ENCODE measurements at places on chromosomes 11 and 22.

DNA sequence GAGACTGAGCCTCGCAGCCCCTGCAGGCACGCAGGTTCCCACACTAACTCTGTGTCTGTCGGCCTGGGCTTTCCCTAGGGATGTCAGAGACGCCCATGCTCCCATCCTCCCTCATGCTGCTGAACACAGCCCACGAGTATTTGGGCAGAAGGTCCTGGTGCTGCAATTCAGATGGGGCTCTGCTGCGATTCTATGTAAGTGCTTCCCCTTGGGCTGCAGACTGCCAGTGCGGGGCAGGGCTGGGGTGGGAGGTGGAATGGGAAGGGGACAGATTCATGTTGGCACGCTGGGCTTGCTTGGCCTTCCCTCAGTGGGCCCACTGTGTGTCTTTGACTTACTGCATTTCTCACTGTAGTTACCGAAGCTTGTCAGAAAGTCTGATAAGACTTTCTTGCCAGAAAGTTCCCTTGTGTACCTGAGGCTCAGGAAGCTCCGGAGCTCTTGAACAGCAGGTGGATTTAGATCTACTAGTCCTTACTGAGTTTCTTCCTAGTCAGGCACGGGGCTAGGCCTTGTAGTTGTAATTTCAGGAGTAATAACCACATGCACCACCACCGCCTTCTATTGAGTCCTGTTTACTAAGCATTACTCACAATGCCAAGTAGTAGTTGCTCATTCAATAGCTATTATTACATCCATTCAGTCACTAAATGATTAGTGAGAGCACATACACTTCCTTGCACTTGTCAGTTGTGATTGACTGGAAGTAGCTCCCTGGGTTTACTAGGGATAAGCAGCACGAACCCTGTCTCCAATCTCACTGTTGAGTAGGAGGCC is 65.2 kb downstream of the CABIN1 start:
- no peak for DNase-seq

DNA sequence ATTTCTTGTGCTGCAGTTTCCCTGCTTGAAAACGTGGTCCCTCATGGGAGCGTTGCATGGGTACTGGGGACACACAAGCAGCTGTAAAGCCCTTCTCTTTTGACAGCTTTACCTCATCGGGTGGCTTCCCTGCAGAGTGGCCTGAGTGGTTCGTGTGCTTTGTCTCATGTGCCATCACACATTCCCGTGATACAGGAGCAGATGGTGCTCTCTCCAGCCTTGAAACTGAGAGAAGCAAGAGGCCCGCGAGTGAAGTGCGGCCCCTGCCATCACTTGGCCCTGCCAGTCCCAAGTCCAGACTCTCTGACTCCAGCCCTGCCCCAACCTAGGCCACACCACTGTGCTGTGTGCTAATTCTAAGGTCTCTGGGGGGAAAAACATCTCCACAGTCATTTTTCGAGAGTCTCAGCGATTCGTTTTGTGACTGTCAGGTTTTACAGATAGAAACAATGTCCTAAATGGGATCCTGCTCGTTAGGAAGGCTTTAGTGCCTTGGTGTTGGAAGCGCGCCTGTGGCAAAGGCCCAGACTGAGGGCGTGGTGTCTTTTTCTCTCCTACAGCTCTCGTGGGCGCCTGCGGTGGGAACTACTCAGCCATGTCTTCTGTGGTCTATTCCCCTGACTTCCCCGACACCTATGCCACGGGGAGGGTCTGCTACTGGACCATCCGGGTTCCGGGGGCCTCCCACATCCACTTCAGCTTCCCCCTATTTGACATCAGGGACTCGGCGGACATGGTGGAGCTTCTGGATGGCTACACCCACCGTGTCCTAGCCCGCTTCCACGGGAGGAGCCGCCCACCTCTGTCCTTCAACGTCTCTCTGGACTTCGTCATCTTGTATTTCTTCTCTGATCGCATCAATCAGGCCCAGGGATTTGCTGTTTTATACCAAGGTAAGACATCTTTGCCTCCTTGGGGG is 64.2 kb downstream of the KREMEN1 start:
- no peak for DNase-seq

GRCh38 chr11:86919557-86920210 is 35.5 kb downstream of the FZD4 start:
- DNase-seq: no peak

DNA sequence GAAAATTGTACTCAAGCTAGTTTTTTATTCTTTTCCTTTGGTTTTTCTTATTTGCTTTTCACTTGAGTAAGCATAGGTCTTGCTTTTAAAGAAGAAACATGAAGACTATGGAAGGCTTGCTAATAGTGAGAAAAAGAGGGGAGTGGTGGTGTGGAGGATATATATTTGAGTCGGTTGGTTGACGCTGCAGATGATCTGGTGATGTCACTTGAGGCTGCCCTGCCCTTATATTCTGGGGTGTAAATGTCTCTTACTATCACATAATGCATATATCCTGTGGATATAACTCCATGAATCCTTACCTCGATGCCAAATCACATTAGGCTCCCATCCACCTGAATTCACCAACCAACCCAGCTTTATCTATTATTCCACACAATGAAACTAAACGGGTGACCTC is 2.9 kb downstream of the GRIA4 start:
- DNase-seq: no peak

DNA sequence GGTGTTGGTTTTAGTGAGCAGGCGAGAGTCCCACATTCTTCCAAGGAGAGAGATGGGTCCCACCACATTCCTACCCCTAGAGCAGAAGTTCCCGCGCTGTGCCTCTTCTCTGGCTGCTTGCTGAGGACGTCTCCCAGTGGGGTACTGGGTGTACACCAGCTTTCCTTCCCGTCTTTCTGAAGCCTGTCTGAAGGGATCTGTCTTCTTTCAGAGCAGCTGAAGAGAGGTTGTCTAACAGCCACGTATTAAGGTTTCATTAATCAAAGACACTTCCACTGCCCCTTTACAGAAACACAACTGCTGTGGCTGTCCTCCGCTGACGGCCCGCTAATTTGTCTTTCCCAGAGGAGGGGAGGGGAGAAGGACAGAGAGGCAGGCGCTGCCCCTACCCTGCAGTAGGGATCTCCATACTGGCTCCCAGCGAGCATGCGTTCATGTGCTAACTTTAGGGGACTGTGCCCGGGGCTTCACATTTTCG is 56.0 kb downstream of the ZBTB16 start:
- DNase-seq: no peak

GRCh38 chr11:75996523-75997442 is 181.8 kb downstream of the UVRAG start:
- peak; percentile 44 for DNase-seq

- DNase-seq: no peak
Observed at GRCh38 chr22:43567691-43568324, 156.0 kb downstream of the MPPED1 start.

GRCh38 chr11:131802440-131803115 is 432.2 kb downstream of the NTM start:
- no peak for DNase-seq

DNA sequence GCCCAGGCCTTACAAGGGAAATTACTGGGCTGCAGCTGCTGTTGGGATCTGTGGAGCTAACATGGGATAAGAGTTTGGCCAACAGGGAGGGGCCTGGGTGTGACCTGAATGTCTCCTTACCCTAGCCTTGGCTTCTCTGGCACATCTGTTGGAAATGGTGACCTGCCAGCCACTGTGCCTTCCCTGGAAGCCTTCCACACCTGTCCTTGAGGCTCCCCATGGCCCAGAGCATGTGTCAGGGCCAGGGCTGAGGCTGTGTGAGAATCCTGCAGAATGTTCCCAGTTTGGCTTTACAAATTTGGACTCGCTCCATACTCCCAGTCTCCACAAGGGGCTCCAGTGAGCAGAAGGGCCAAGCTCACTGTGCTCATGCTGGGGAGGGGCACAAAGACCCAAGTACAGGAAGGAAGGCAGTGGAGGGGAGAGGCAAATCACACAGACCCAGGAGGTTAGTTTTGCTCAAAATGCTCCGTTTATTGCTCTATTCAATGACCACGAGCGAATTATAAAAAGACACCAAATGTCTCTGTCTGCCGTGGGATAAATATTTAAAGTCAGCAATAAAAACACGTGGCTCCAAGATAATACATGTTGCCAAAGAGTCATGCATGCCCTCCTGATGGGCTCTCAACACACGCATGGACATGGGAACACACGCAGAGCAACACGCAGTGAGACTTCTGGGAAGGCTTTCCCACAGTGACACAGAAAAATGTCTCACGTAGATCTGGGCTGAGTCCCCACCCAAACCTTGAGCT is 1.7 kb upstream of the IGSF22 start:
- peak; percentile 15 for DNase-seq

GRCh38 chr22:22880645-22881044 is 7.0 kb upstream of the IGLL5 start:
- no peak for DNase-seq

GRCh38 chr11:130582981-130583380 is 134.5 kb downstream of the ADAMTS15 start:
- DNase-seq: no peak

DNA sequence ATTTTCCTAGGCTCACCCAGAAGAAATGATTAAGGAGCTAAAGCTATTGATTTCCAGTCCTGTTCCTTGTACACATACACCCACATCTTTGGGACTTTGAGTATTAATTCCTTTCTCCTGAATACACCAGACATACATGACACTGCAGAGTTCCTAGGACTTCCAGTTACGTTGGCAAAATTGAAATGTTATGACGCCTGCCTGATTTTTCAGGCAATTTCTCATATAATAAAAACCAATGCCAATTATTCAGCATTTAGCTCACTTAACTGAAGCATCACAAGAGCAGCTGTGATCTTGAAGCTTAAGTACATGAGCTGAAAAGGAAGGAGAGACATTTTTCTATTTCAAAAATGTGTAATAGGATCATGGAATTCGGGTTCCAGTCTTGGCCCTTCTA is 4.5 kb downstream of the CLMP start:
- no peak for DNase-seq

GRCh38 chr11:119025099-119025473 is 5.6 kb downstream of the SLC37A4 start:
- no peak for DNase-seq

DNA sequence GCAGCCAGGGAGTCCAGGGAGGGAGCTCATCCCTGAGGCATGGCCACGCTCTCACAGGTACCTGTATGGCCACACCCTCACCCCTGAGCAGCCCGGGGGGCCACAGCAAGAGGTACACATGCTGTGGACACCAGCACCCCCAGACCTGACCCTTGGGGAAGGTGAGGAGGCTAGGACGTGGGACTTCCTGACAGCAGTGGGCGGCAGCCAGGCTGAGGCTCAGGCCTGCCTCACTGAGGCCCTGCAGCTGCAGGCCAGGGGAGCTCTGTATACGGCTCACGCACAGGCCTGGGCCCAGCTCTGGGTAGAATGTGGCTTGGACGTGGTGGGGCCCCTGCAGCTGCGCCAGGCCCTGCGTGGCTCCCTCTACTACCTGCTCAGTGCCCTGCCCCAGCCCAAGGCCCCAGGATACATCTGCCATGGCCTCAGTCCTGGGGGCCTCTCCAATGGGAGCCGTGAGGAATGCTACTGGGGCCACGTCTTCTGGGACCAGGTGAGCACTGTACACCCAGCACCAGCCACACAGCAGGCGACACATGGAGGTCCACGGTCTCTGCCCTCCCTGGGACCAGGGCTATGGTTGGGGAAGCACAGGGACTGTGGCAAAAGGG is 1.8 kb downstream of the PGGHG start:
- DNase-seq: no peak

DNA sequence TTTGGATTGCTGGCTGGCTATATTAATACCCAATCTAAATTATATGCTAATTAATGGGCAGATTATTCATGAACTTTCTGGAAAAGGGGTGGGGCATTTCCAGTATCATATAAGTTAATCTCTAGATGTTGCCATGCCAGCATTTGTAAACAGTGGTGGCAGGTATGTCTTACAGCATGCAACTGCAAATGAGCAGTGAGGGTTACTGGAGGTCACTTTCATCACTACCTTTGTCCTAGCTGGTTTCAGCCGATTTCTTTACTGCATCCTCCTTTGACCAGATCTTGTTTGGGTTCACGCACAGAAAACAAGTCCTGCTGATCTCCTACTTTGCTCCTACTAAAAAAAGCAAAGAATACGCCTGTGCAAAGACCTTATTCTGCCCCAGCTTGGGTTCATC is 89.1 kb upstream of the USP47 start:
- DNase-seq: no peak

GRCh38 chr22:32723643-32724042 is 77.9 kb upstream of the TIMP3 start:
- DNase-seq: no peak

- DNase-seq: no peak
Observed at GRCh38 chr11:129317571-129317970, 58.1 kb upstream of the BARX2 start.

- no peak for DNase-seq
Observed at GRCh38 chr11:113256431-113257202, 57.8 kb upstream of the TTC12 start.

- DNase-seq: no peak
Observed at GRCh38 chr22:47063606-47064005, 301.2 kb downstream of the TBC1D22A start.

- no peak for DNase-seq
Observed at GRCh38 chr11:34151166-34151565, 45.7 kb downstream of the NAT10 start.

GRCh38 chr11:26247340-26247739 is 84.6 kb upstream of the ANO3 start:
- DNase-seq: no peak

- DNase-seq: no peak
Observed at GRCh38 chr11:92826136-92826535, 143.3 kb upstream of the MTNR1B start.

DNA sequence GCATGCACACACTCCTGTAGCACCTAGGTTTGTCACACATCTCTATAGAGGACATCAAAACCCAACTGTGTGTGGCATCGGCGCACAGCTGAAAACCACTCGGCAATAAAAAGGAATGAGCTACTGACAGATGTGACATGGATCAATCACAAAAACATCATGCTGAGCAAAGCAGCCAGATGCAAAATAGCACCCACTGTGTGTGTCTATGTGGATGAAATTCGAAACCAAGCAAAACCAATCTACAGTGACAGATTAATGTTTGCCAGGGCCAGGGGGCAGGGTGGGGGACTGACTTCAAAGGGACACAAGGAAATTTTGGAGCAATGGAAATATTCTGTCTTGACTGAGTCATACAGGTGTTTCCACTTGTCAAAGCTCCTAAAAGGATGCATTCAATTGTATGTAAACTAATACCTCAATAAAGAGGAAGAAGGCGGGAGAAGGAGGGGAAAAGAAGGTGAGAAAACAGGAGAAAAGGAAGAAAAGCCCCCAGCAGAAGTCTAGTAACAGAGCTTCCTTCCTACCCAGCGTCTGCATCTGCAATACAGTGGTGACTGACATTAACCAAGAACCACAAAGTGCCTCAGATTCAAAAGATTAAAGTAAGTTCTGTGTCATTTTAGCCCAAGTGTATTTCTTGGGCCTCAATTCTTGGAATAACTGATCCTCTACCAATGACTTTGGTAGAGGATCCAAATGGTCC is 49.8 kb downstream of the PACSIN2 start:
- no peak for DNase-seq

DNA sequence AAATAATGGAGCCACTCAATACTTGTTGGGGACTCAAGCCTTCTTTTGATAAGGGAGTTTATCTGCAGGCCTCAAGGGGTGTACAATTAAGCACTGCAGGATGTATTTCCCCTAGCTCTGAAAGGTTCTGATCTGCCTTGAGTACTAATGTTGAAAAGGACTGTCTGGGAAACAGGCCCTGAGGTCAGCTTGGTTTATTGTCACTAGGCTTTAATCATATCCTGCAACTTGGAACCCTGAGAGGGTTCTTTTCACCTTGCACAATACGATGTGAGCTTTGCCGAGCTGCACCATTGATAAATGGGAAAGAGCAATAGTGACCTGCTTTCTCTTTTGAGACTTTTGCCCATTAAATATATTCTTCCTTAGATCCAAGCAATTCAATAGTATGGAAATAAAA is 31.6 kb upstream of the HORMAD2 start:
- no peak for DNase-seq

- DNase-seq: no peak
Observed at GRCh38 chr11:95135155-95135554, 45.5 kb downstream of the ENDOD1 start.
